ENCODE measurements at places on chromosomes 16 and 17.

DNA sequence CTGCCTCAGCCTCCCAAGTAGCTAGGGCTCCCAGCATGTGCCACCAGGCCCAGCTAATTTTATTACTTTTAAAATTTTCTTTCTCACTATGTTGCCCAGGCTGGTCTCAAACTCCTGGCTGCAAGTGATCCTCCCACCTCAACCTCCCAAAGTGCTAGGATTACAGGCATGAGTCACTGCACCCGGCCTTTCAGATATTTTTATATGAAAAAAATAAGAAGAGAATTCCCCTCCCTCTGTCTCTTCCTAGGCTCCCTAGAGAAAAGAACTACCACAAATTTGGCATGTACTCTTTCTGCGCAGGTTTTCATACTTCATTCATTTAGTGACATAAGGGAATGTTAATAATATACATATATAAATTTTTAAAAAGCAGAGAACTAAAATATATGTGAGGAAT, 21.7 kb upstream of the SMURF2 start:
- no peak for DNase-seq

- no peak for DNase-seq
Measured at GRCh38 chr17:76025294-76025693, 1.8 kb downstream of the EVPL start.

DNA sequence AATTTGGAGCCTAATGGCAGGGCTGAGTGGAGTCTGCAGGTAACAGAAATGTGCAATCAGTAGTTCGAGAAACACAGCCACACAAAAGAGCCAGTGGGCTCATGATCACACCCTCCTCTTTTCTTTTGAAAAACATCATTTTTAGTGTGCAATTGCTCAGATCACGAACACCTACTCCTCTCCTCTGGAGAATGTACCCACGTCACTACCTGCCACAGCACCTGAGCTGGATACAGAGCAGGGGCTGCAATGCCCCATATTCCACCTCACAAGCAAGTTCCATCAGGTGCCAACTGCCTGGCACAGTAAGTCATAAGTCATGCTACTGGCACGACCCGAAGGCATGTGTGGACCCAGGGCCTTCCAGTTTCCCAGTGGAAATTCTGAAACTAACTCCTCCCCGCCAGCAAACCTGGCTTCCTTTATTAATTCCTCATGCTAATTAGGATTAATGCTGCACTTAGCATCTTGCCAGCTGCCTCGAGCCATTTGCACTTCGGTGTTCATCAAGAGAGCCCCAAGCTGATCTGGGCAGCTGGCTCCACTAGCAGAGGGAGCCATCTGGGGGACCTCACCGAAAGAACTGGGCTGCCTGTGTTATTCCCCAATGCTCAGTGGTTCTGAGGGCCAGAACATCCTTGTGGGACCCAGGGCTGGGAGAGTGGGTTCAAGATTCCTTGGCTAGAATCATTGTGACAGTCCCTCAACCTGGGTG, 2.4 kb downstream of the CACNG4 start:
- no peak for DNase-seq

DNA sequence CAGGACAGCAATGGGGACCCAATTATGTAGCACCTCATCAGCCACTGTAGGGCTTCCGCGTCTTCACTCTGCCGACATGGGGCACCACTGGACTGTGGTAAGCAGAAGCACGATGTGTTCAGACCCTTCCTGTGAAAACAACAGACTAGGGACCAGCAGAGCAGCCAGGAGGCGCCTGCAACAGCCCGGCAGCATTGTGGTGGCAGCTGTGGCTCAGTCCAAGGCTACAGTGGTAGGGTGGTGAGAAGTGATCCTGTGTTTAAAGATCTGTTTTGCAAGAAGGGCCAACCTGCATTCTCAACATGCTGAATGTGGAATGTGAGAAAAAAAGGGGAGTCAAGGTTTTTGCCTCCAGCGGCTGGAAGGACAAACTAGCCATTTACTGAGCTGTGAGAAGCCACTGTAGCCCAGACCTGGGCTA, 80.8 kb downstream of the GAS7 start:
- DNase-seq: no peak

DNA sequence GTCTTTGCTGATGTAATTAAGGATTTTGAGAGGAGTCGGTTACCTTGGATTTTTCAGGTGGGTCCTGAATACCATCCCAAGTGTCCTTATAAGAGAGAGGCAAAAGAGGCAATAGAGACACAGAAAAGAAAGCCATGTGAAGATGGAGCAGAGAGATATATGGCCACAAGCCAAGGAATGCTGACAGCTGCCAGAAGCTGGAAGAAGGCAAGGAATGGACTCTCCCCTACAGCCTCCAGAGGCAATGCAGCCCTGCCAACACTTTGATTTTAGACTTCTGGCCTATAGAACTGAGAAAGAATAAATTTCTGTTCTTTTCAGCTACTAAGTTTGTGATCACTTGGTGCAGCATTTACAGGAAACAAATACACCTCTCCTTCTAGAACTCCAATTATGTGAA, 8.2 kb upstream of the RNFT1 start:
- DNase-seq: no peak

- no peak for DNase-seq
Measured at GRCh38 chr16:88289561-88289960, 93.2 kb upstream of the ZNF469 start.

DNA sequence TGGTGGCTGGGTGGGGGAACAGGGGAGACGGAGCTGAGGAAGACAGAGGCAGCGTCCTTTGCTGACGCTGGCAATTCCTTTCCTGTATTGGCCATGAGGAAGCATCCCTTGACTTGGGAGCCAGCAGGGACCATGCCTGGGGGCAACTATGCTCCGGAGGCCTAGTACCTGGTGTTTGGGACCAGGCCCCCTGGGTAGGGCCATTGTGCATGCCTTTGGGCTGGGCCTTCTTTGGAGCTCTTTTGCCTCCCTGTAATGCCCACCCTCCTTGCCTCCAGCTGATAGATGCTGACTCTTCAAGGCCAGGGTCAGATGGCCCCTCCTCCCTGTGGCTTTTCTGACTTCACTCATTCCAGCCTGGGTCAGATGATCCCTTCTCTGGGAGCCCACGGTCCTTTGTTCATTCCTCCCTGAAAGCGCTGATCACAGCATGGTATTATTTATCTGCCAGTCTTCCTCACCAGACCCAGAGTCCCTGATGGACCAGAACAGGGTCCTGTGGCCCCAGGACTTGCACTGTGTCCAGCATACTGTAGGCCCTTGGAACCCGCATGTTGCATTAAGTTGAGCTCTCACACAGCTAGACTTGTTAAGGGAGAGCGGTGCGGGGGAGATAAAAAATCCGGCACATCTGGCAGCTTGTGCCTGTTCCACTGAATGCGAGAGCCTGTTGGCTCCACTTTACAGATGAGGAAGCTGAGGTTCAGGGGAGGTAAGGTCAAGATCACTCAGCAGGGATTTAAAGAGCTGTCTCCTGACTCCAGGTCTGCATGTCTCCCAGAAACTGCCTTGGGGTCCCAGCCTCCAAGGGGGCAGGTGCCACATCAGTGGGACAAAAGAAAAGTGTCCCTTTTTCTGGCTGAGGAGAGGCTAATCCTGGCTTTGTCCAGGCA, 2.9 kb downstream of the STARD3 start:
- no peak for DNase-seq

DNA sequence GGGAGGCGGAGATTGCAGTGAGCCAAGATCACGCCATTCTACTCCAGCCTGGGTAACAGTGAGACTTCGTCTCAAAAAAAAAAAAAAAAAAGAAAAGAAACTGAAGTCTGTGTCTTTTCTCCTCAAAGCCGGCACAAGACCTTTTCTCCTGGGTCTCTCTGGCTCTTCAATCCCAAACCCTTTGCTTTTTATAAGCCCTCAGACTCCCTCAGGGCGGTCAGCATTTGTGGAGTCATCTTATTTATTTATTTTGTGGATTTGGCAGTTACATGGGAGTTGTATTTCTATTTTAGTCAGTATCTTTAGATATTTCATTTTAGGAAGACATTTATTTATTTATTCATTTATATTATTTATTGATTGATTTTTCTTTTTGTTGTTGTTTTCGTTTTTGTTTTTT, 57.7 kb upstream of the MAP3K14 start:
- no peak for DNase-seq

- DNase-seq: peak; percentile 44
Measured at GRCh38 chr17:80605326-80606066, 60.9 kb downstream of the RPTOR start.

- peak; percentile 32 for DNase-seq
Measured at GRCh38 chr17:66228887-66229782, at the start of gene APOH. APOH (minus strand) TSS chr17:66229415; CDS start chr17:66229379, 36 bp downstream.

DNA sequence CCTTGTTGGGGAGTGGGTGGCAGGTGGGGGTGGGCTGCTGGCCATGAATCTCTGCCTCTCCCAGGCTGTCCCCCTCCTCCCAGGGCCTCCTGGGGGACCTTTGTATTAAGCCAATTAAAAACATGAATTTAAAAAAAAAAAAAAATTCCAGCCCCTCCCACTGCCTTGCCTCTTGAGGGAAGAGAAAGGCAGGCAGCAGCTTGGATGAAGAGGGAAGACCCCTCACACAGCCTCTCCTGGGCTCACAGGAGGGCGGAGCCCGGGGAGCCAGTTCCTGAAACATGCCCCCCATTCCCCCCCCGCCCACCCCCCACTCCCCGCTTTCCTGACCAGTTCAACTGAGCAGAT, 1.8 kb upstream of the TCAP start:
- no peak for DNase-seq

GRCh38 chr17:29461483-29462206, 71.5 kb downstream of the TAOK1 start:
- no peak for DNase-seq

DNA sequence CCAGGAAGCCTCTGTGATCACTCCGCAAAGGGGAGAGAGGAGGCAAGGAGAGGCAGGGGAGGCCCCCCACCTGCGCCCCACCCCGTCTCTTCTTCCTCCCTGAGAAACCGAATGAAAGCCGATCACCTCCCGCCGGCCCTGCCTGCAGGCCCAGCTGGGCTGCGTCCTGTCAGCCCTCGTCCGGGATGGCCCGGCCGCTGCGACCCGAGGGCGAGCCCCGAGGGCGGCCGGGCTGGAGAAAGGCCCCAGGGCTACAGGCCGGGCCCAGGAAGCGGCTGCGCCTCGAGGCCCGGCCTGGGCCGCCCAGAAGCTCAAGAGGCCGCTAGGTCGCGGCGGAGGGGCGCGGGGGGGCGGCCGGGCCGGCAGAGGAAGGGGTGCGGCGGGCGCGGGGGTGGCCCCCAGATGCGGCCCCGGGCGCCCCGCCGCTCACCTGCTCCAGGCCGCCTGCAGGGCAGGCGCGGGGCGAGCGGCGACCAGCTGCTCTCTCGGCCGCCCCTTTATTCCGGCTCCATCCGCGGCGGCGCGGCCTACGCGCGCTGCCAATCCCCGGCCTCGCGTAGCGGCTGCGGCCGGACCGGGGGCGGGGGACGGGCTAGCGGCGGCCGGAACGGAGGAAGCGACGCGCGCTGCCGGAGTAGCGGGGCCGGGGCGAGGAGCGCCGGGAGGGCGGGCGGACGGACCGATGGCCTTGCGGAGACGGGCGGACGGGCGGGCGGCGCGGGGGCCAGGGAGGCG, at the start of gene ZNF319:
TSS of gene ZNF319 (minus strand) at position 702 of the 735 bp plus-strand sequence. CDS start 2,407 bp downstream, outside the sequence.
- no peak for DNase-seq

GRCh38 chr16:57736419-57737351, 1.1 kb downstream of the KATNB1 start:
- DNase-seq: peak; percentile 66

DNA sequence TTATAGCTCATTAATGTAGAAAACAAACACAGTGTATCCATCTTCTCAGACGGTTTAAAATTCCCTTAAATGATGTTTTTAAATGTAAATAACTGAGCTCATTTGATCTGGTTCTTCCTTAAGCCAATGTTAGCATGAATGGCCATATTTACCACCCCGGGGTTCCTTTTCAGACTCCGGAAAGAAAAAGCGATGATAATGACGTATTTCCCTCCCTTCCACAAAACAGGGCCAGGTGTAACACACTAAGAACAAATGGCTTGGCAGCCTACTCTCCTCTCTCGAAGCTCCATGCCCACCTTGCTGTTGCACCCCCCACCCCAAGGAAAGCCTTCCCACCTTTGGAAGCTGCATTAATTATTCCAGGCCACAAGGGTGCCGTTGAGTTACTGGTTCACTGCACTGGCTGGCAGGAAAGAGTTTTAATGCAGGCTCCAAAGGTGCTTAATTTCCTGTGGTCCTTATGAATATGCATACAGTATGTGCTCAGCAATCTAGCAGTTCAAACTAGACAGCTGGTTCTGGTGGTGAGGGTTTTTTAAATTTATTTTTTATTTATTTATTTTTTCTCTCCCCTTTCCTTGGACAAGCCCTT, 378.9 kb downstream of the WWOX start:
- peak; percentile 19 for DNase-seq

DNA sequence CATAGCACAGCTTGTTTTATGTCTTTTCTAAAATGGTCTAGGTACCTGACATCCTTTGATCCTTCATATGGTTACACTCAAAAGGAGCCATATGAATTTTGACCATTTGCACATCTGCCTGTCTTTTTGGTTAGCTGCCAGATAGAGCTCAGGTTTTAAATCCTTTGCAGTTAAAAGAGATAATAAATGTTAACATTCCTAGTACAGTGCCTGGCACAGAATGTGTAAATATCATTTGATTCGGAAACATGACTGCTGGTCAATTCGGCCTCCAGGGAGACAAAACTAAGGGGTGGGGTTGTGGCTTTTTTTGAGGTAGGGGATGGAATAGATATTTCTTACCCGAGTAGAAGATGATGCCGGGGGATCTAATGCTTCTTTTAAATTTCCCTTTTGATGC, 64.2 kb downstream of the FTO start:
- no peak for DNase-seq

DNA sequence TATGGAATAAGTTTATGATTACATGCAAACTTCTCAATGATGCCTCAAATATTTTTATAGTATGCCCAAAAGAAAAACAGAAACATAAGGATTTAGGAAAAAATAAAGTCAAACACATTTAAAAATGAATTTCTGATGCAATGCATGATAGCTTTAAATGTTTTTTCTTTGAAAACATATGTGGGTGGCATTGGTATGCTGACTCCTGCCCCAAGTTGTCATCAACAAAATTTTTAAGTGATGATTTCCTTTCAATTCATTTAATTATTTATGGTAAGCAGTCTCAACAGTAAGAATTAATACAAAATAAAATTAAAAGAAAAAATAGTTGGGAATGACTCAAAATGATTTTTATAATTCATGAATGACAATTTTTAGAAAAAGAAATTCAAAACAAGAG, 104.9 kb downstream of the CEP112 start:
- no peak for DNase-seq

DNA sequence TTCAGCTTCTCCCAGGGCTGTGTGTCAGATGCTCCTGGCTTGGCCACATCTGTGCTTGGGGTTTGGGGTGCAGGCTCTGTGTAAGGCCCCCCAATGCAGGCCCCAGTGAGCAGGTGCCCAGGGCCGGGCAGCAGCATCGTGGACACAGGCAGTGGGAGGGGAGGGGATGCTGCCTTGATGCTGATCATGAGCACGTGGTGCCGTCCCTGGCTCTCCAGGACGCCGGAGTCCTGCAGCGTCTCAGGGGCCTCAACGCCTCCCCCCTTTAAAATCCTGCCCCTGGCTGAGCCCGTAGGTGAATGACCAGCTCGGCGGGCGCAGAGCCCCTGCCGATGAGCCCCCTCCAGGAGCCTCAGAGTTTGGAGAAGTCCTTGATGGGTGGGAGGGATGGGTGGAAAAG, 9.0 kb downstream of the METRNL start:
- DNase-seq: no peak

- DNase-seq: no peak
Measured at GRCh38 chr17:17983376-17983775, 10.7 kb downstream of the DRC3 start.
